CD4-positive, alpha-beta T cell treated with Interleukin-4 for 4 hours (primary cell): ENCODE measurements at places on chromosomes 3 and 15.
A peak's percentile ranks its signal among the peaks of the same experiment; 100 is the strongest.

- no peak for DNase-seq
Observed at GRCh38 chr3:53703630-53704362, 142.4 kb downstream of the CHDH start.

DNA sequence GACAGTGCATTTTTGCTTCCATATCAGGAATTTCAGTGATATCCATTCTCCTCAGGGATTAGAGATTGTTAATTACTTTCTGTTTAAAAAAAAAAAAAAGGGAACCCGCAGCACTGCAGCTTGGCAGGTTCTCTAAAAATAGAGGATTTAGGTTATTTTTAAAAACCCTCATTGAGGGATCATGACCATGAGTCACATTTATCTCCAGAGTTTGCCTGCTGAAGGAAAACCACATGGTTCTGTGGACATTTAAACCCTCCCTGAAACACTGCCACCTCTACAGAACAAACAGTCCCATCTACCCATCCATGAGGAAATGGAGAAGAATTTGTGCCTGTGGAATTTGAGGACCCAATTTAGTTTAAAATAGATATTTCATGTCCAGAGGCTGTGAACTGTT is 66.2 kb upstream of the UBE2E1 start:
- DNase-seq, result no peak

DNA sequence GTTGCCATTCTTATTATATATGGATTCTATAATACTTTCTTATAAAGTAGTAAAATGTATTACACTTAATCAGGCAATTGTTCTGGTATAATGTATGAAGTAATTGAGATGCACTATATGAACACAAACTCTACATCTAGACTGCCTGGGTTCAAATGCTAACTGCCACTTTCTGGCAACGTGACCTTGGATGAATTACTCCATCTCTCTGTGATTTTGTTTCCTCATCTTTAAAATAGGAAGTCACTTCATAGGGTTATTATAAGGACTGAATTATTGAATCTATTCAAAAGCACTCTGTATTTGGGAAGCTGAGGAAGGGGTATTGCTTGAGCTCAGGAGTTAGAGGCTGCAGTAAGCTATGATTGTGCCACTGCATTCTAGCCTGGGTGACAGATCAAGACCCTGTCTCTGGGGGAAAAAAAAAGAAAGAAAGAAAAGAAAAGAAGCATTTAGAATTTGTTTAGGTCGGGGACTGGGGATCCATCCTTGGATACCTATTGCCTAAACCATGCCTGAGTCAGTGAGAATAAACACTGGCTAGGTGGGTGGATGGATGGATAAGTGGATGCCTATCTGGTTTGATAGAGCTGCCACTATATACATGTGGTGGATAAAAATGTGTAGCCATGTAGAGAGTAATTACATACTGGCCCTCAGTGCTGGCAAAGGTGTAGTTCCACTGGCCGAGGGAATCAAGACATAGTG is 2.5 kb downstream of the TM4SF1 start:
- no peak for DNase-seq

DNA sequence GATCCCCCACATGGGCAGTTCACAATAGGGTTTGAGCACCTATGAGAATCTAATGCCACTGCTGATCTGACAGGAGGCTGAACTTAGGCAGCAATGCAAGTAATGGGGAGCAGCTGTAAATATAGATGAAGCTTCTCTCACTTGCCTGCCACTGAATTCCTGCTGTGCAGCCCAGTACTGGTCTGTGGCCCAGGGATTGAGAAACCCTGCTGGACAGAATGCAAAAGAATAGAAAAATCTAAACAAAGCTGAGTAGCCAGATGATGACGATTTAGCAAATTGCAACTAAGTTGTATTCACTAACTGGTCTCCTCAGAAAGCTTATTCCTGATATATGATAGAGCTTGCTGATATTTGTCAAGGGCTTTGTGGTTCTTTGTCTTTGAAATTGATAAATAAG is 34.3 kb upstream of the APH1B start:
- DNase-seq, result no peak

- DNase-seq, result no peak
Observed at GRCh38 chr15:23438816-23439466, 8.1 kb downstream of the GOLGA6L2 start.

GRCh38 chr15:75131269-75131643 is 70.4 kb upstream of the C15orf39 start:
- no peak for DNase-seq

DNA sequence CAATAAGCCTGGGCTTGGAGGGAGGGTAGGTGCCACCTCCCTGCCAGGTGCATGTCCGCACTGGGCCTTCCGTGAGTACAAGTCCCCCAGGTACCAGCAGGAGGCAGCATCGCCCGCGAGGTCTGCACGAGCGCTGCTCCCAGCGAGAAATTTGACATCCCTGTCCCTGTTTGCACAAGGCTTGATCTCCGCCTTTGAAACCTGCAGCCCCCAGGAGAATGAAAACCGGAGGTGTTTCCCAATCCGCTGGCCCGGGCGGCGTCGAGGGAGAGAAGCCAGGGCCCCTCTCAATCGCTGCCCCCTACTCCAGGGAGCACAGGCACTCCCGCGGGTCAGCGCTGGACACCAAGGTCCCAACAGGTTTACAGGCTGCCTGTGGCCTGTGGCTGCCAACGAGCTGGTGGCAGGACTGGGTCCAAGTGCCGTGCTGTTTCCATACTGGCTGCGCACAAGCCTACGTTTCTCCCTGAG is 961 bp downstream of the HAPLN3 start:
- peak; percentile 80 for DNase-seq

DNA sequence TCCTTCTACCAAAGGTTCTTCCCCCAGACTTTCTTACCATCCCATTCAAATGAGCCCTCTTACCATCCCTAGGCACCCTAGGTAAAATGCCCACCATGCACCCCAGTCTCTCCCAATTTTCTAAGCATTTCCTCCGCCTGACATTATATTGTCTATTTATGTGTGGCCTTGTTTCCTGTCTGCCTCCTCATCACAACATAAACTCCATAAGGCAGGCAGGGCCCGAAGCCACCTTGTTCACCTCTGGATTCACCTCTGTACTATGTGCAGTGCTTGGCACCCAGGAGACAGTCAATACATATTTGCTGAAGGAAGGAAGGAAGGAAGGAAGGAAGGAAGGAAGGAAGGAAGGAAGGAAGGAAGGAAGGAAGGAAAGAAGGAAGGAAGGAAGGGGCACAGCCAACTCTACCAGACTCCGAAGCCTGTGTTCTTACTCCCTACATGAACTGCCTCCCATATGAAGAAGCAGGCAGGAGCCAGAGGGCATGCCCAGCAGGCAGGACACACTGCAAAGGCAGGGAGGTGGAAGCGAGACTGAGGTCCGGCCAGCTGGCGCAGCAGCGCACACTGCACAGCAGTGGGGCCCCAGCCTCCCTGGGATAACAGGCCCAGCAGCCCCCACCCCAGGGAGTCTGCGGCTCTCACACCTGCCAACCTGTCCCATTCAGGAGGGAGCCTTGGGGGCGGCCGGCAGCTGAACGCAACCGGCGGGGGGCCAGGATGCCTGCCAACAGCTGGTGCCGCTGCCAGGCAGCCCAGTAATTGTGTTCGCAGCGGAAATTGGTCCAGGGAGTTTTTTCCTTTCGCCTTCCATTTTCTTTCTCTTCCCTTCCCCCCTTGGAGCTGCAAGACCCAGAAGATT is 106.0 kb upstream of the LINGO1 start:
- DNase-seq, result no peak

DNA sequence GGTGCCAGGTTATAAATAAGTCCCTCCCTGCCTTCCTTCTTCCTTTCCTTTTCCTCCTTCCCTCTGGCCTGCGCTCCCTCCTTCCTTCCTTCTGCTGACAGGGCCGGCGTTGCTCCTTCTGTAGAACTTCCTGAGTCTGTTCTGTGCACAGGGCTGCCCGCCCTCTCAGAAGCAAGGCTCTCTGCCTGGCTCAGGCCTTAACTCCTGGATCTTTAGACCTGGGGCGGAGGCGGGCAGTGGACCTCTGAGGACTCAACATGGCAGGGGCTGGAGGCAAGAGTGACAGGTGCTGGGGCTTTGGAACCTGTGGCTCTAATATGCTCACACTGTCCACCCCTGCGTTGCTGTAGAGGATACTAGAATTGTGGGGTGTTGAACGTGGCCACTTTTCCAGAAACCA is 86.4 kb upstream of the SEC13 start:
- DNase-seq, result no peak

GRCh38 chr3:40737343-40737742 is 212.6 kb downstream of the ZNF621 start:
- no peak for DNase-seq

DNA sequence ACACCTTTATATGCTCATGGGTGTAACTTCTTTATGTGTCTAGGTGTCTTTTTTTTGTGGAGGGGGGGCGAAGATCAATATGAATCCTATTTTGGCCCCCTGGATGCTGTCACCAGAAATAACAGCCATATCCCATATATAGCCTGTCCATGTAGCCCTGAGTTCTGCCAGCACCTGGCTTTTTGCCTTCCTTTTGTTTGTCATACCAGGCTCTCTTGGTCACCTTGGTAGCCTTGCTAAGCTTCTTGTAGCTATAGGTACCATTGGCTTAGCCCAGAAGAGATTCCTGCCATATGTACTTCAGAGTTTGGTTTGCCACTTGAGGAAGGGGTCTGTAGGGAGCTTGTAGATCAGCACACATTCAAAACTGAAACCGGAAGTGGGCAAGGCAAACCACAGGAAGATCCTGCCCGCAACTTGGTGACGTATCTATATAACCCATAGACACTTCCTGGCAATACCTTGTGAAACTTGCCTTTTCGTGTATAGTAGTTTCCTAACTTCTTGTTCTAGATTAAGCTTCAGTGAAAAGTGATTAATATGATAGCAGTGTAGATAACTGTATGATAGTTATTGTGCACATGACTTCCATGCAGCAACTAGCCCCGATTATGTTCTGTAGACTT is 11.9 kb downstream of the RASA2 start:
- peak; percentile 94 for DNase-seq

DNA sequence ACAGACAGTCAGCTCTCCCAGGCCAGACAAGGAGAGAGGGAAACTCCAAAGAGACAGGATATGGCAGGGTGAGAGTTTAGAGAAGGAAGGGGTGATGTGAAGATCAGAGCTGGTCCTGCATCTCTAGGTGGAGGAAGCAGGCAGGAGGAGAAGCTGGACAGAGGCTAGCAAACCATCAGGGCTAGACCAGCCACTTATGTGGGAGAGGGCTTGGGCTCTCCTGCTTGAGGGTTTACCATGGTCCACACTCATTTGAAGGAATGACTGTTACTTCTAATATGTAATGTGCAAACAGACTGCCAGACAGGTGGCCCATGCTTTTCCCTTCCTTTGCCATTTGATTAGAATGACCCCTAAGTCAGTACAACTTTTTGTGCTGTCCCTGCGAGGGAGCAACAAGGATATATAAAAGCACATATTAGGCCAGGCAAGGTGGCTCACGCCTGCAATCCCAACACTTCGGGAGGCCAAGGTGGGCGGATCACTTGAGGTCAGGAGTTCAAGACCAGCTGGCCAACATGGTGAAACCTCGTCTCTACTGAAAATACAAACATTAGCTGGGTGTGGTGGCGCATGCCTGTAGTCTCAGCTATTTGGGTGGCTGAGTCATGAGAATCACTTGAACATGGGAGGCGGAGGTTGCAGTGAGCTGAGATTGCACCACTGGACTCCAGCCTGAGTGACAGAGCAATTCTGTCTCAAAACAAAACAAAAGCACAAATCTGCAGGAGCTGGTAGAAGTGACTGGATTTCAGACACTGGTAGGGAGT is 41.0 kb upstream of the MANF start:
- no peak for DNase-seq

- no peak for DNase-seq
Observed at GRCh38 chr15:83837945-83838571, 184.1 kb downstream of the ADAMTSL3 start.

GRCh38 chr3:138297059-138297607 is 32.5 kb downstream of the NME9 start:
- DNase-seq, result no peak

DNA sequence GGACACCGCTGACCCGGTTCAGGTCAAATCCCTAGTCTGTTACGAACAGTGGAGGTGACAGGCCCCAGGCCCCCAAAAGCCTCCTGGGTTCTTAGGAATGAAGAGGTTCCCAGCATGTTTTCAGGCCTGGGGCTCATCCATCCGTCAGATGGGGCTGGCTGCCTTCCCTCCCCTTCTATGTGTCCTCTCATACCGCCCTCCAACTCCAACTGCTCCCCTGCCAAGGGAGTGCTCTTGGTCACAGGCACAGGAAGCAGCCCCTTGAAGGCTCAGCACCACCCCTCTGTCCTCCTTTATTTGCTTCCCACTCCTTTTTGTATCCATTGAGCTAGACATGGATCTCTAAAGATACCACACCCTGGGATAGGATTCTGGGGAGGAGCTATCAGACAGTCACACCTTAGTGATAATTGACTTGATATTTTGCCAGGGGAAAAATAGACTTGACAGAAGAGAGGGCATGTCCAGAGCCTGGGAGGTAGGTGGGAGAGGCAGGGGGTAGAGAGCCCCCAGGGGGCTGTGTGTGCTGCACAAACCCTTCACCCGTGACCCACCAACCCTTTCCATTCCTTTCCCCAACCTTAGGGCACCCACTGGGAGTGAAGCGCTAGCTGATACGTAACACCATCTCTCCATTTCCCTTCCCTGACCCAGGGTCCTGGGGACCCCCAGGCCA is 10.7 kb upstream of the CSPG4 start:
- DNase-seq, result no peak

DNA sequence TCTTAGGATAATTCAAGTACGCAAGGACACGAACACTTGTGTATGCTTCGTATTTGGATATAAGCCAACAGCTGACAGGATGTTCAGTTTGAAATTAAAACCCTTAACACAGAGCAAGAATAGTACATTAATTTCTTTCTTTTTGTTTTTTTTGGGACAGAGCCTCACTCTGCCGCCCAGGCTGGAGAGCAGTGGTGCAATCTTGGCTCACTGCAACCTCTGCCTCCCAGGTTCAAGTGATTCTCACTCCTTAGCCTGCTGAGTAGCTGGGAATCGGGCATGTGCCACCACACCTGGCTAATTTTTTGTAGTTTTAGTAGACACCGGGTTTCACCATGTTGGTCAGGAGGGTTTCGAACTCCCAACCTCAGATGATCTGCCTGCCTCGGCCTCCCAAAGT is 32.4 kb downstream of the TOMM70 start:
- no peak for DNase-seq

GRCh38 chr3:126672340-126672739 is 17.4 kb upstream of the TXNRD3 start:
- DNase-seq, result no peak

DNA sequence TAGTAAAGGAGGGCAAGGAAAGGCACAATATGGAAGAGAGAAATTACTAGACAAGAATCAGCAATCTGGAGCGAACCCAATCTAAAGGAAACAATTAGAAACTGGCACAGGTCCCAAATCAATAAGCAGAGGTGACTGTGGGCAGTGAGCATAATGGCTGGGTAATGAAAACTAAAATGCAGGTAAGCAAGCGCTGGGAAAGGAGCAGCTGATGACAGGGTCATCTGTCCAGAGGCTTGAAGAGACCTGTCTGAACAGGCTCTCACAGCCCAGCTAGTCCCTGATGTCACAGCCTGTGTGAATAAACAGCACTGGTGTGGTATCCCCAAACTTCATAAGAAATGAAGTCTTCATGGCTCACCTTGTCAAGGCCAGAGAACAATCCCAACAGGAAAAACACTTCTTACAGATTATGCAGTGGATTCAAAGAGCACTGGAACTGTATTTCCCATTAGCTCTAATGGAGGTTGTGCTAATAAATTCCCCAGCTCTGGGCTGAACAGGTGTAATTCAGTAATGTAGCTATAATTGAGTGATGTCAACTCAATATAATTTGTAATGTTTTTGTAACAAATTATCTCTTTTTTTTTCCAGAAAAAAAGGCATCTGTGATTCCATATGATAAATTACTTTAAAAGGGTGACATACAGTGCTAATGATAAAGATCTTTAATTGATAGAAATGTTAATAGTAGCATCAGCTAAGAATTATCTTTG is 197.3 kb downstream of the FHIT start:
- DNase-seq, result no peak
